ENCODE measurements at places on chromosomes 7 and 10.

DNA sequence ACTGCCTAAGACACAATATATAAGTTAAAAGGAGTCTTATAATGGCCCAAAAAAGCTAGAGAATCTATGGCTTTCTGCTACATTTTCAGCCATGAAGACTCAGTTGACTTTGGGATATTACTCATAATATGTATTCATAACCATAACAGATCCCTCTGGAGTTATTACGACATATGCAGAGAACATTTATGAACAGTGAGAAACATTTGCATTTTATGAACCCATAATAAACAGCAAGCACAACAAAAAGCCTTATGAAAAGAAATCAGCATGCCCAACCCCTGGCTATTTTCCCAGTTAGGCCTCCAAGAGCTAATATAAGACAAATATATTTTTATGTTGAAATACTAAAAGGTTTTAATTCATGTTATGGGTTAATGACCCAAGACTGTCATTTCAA, 52.4 kb downstream of the ARMH3 start:
- DNase-seq: no peak

DNA sequence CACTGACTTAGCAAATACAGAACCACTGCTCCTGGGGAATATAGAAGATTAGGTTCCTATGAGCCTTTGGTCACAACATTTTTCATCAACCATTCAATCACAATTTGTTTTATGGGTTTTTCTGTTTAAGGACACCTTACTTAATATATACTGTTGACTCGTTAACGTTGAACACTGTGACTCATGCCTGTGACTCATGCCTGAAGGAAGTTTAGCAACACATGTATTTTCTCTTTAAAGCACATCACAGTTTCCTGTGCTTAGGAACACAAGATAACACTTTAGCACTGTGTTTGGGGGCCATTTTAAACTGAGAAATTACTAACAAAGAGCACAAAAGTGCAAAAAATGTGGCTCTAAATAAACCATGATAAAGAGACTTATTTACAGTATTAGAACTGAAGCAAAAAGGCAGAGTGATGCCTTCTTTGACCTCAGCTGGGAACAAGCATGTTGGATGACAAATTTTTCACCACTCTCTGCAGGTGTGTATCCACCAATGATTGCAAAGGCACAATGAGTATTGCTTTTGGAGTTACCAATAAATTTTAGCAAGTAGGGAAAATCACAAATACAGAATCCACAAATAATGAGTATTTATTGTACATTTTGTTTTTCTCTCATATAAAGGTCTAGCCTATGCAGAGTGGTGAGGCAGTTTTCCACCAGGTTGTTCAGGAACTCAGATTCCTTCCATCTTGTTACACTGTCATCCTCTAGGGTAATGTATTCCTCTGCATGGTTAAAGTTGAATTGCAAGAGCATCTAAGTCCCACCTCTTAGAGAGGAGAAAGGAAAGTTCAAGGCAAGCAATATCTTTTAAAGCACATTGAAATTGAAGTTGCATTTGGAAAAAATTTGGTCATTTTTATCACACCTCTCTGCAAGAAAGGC, 7.3 kb downstream of the FGFBP3 start:
- DNase-seq: peak; percentile 21

DNA sequence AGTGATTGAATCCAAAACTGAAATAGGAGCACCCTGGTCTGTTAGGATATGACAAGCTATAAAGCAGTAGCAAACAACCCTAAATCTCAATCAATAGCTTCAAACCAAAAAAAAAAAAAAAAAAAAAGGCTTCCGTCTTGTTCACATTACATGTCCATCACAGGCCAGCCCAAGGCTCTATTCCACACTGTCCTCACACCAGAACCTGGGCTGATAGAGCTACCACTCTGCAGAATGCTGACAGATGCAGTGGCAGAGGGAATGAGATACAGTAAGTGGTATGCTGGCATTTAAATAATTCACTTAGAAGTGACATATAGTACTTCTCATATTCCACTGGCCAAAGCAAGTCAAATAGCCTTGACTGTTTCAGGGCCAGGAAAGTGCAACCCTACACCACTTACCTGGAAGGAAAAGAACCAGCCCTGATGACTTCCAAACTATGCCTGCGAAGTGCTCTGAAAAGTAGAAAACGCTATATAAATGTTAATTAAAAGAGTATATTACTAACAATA, 5.8 kb downstream of the CDCA7L start:
- DNase-seq: no peak

- no peak for DNase-seq
Measured at GRCh38 chr10:44752451-44753441, 158.4 kb upstream of the TMEM72 start.

GRCh38 chr10:73096041-73096448, 621 bp downstream of the P4HA1 start:
- DNase-seq: peak; percentile 27

GRCh38 chr10:22285130-22285529, 31.1 kb upstream of the COMMD3 start:
- DNase-seq: no peak

DNA sequence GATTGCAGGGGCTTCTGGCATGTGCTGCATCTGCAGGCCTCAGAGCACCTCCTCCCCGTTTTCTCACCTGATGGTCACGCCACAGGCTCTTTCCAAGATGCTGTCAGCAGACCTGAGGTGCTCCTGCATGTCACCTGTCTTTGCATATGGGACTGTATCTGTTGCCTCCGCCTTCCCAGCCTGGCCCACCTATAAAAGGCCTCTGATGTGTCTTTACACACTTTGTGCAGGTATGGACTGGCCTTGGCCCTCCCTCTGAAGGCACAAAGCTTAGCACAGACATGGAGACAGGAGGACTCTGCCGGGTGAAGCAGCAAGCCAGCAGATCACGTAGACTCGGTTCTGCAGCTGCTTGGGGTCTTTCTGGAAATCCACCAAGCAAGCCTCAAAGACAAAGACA, 220.9 kb upstream of the PPP2R2D start:
- DNase-seq: no peak

GRCh38 chr7:155256761-155257481, 40.8 kb upstream of the INSIG1 start:
- no peak for DNase-seq

DNA sequence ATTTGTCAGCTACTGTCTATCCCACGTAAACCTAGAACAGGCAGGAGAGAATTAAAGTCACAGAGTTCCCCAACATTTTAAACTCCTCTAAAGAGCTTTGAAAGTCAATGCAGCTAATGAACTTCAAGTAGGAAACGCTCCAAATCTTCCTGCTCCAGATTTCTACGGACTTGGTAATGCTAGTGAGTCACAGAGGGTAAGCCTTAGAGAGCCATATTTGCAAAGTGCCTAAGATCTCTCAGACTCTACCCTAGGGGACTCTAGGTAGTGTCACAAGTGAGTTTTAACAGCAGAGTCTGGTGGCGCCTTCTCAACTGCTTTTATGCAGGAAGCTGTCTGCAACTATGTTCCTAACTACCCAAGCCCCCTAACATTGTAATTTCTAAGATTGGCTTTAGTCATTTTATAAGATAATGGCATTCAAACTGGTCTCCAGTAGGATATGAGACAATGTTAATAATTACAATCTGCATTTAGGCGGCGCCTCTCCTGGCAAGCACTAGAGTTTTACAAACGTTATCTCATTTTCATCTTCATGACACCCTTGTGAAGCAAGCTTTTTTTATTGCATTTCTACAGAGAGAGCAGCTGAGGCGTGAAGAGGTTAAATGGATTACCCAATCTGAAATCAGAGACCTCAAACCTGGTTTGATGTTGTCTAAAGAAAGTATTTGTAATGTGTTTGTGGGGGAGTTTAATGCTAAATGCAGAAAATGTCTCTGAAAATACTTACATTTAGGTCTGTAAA, 22.0 kb upstream of the FZD1 start:
- no peak for DNase-seq

GRCh38 chr10:86100581-86101061, 266.0 kb downstream of the GRID1 start:
- no peak for DNase-seq

- no peak for DNase-seq
Measured at GRCh38 chr7:1902231-1902855, 232.3 kb downstream of the ELFN1 start.

DNA sequence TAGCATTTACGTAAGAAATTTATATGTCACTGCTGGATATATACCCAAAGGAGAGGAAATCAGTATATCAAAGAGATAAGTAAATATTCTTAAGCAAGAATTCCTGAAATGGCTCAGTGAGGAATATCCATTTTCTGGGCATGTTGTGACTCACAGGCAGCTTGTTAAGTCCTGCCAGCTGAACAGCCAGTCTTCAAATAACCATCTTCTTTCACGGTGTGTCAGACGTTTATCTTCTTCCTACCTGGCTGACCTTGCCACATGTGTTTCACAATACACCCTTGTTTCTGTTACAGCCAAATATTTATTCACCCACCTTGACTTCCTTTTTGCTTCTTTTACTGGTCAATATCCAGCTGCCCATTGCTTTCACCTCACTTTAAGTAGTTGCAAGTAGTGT, 648.1 kb downstream of the ANKRD7 start:
- no peak for DNase-seq

DNA sequence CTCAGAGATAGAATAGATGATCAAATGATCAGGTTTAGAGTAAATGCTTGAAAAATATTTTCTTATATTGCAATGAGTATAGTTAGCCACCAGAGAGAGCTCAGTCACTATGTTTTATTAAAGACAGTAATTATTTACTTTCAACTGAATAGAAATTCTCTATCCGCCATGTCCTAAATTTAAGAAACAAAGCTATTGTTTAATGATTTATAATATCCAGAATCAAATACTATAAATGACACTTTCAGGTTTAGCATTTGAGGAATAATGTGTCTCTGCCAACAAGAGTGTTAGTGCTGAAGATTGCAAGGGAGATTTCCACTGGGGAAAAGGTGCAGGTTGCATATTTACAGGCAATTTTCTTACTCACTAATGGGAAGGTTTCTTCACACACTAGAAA, 184.7 kb downstream of the DGKB start:
- no peak for DNase-seq

DNA sequence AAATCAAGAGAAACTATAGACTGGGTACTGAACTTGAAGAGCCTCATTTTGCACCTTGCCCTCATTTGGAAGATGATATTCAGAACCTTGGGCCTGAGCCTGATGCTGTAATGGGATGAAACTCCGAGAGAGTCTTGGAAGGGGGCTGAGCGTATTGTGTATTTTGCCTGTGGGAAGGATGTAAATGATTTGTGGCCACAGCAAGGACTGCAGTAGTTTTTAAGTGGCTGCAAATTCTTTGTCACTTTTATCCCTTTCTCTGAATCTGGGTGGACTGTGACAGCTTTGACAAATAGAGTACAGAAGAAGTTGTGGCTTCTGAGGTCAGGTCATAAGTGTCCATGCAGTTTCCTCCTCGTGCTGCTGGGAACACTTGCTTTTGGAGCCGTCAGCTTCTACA, 221.2 kb downstream of the ADRA2A start:
- no peak for DNase-seq

- DNase-seq: no peak
Measured at GRCh38 chr7:129468547-129468946, 33.8 kb upstream of the SMKR1 start.

- no peak for DNase-seq
Measured at GRCh38 chr7:110835218-110835617, 255.7 kb upstream of the LRRN3 start.

- DNase-seq: no peak
Measured at GRCh38 chr10:24910574-24910973, 41.8 kb downstream of the PRTFDC1 start.

DNA sequence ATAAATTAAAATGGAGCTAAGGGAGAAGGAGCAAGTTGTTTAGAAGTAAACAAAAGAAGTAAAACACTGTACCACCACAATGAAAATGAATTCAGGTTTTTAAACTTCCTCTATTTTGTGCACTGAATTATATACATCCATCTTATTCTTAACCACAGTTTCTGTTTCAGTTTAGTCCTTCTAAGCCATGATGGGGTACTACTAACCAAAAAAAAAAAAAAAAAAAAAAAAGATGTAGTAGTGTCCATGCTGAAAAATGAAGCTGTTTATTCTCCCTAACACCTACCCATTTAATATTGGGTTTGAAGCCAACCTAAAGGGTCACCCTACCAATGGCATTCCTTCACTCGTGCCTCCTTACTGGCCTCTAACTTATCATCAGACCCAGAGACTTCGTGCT, 3.4 kb upstream of the BMPR1A start:
- DNase-seq: no peak

DNA sequence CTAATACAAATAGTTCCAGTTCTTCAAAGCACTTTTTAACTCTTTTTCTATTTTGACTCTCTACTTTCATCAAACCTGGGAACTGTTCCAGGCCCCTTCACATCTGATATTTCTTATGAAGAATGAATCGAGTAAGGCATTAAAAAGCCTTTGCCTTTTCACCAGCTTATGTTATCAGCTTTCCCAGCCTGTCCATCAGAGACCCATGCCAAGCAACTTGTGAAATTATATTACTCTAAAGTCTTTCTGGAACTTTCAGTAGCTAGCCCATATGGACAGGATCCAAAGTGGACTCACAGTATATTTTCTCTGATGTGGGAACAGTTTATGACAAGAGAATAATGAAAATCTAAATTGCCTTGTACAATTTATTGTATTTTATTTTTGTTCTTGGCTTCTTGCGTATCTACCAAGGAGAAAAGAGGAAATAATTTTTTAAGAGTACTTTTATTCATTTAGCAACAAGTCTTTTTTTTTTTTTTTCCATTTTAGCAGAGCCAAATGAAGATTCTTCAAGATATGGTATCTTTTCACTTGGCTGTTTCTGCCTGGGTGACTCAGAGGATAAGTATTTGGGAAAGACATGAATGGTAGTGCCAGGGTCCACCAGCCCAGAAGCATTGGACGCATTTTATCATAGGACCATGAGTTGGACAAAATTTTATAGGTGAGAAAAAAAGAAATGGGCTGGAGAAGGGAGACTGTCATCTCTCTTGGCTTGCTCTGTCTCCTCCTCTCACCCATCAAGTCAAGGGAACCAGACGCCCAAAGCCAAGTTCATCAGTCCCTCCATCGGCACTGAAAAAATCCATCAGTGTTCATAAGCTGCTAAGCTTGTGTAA, 195.8 kb upstream of the NEBL start:
- DNase-seq: no peak

DNA sequence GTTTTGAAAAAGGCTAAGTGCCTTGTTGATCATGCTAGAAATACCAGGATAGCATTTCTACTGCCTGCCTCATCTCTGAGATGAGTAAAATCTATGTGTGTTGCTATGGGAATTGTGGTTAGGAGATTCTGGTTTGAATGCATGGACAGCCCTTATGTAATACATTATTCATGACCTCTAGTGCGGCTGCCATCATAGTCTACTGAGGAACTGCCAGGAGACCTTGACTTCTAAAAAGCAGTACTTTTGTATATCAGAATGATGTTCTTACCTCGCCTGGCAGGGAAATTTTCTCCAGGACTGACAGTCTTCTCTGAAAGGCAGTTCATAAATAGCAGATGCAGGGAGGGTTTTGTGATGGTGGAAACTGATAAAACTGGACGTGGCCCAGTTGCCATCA, 248.5 kb downstream of the NSUN6 start:
- DNase-seq: no peak

DNA sequence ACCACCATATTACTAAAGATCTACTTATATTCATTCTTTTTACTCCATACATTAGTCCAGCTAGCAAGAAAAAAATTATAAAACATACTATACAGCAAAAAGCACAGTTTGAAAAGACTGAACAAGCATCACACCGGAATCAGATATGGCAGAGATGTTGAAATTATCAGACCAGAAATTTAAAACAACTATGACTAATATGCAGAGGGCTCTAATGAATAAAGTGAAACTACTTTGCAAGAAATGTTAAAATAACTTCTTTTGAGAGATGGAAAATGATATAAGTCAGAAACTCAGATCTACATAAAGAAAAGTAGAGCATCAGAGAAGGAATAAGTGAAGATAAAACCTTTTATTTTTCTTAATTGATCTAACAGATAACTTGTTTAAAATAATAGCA, 50.9 kb downstream of the SGCE start:
- DNase-seq: no peak

- DNase-seq: no peak
Measured at GRCh38 chr7:30922596-30922995, 10.9 kb downstream of the AQP1 start.
